ENCODE measurements at places on chromosomes 13 and 19.
A peak's percentile ranks its signal among the peaks of the same experiment; 100 is the strongest.

DNA sequence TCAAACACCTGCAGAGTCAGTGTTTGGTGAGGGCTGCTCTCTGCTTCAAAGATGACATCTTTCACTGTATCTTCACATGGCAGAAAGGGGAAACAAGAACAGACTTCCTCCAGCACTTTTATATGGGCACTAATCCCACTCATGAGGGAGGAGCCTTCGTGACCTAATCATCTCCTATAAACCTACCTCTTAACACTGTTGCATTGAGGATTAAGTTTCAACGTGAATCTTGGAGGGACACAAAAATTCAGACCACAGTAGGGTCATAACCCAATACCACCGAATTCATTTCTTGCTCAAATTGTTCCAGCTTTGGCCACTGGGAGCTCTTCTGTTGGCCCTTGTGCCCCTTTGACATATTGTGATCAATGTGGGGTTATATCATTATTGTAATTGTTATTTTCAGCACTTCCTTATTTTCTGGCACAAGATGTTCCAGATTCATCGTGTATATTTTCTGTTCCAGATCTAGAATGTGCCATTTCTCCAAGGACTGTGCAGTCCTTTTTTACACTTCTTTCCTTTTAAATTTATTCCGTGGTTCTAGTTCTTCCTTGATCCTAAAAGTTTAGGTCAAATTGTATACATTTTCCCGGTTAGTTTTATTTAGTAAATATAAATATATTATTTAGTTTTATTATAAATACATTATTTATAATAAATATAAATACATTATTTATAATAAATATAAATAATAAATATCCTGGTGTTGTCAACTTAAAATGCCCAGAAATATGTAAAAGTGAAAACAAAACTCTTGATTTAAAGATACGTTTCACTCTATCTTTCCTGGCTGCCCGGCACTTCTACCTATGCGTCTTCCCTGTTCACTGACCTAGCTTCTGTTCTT is 35.5 kb upstream of the IGFL4 start:
- no peak for DNase-seq

DNA sequence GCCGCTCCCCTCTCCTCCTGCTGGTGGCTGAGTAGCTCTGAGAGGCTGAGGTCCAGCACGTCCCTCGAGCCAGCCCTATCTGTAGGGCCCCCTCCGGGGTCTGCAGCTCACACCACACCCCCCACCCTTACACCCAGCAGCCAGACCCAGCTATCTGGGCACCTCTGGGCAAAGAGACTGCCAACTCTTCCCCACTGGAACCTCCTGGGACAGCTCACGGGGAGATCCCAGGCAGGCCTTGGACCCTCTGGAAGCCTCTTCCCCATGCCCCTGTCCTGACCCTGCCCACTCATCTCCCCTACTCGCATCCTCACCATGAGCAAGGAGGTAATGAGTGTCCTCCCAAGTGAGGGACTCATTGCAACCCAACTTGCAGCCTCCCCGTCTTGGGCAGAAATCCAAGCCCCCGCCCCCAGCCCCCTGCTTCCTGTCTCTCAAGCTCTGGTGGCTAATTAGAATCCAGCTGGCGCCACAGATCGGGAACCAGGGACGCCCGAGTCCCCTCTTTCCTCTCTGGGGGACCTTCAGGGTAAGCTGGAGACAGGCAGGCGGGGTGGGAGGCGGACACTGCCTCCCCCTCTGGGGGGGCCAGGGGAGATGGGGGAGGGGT is 22.1 kb downstream of the ADGRL1 start:
- no peak for DNase-seq

- peak; percentile 71 for DNase-seq
Measured at GRCh38 chr19:21092109-21092508, 10.1 kb downstream of the ZNF714 start.

DNA sequence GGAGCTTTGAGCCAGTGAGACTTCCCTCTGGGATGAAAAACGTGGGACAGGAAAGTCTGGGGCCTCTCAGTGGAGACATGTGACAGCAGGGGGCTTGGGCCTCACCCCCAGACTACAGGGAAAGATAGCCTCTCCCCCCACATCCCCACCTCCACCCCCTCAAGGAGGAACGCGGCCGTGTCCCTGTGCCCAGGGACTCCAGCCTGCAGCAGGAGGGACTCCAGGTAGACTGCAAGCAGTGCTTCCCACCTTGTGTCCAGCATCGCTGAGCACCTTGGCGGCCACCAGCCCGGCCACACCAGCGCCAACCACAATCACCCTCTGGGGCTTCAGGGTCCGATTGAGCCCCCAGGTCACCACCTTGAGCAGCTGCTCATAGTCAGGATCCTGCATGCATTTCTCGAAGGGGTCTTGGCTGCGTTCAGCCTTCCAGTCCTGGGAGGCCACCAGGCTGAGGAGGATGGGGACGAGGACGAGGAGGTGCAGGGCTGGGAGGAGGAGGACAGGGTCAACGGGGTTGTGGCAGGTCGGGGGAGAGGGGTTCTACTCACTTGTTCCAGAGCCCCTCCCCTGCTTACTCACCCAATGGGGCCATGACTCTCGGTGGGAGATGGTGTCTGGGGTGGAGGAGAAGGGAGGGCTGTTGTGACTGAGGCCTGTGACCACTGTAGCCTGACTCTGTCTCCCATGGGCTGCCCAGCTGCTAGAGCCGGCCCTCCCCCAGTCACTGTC is 955 bp downstream of the IL4I1 start:
- no peak for DNase-seq

- DNase-seq = no peak
Measured at GRCh38 chr19:42076380-42076944, 496 bp downstream of the ZNF574 start.

DNA sequence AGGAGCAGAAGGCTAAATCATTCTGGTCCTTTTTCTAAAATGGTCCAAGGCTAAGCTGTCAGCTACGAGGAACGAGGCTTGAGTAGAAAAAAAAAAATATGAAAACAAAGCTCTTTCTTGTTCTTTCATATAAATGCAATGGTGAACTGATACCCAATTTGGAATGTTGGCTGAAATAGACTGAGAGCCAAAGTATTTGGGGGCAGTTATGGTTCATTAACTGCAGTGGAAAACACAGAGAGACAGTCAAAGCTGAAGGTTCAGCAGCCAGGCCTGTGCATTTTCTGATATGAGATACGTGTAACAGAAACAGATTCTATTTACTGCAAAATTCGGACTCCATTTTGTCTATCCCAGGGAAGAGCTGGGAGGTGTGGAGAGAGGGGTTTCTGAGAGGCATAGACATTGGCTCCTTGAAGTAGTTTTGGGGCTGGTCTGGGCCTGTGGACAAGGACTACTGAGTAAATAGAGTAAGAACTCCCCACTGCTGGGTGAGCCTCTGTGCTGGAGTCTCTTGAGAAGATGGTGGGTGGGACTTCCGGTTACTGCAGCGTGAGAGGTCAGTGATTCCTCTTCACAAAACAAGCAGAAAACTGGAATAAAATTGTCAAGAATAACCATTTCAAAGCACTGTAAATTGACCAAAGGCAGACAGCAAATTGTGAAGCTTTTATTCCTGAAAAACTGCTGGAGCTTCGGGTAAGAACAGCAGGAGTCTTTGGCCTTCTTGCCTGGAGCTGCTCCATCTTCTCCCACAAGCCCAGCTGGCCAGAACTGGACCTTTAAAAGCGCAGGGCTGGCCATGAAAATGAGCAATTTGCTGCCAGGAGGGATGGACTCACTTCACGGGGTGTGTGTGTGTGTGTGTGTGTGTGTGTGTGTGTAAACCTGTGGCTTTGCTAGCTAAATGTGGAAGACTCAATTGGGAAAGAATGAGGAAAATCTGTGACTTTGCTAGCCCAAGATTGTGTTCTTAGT is 43.1 kb upstream of the CNMD start:
- no peak for DNase-seq

DNA sequence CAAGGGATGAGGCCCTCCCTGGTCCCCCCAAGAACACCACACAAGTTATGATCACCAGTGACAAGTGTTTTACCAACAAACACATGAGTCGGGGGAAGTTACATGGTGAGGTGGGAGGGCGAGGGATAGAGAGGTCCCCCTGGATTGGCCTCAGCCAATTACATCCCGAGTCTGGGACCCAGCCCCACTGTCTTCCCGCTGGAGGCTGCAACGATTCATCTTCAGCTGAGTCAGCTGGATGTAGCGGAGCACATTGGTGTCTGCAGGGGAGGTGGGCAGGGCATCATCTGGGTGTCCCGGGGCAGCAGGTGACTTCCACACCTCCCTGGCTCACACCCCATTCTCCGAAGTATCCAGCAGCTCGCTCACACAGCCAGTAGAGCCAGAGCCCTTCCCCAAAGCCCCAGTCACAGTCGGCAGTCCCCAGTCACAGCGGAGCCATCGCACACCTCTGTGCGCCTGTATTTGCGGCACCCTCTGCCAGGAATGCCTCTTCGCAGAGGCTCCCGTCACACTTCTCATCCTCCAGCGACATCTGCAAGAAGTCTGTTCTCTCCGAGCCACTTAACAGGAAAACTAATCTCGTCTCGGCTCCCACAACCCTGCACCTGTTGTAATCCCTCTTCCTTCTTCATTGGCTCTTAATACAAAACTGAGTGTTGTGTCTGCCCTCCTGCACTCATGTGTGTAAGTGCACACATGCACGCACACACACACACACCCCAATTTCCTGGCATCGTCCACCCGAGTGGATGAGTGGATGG is 2.0 kb downstream of the TTC9B start:
- DNase-seq = no peak

DNA sequence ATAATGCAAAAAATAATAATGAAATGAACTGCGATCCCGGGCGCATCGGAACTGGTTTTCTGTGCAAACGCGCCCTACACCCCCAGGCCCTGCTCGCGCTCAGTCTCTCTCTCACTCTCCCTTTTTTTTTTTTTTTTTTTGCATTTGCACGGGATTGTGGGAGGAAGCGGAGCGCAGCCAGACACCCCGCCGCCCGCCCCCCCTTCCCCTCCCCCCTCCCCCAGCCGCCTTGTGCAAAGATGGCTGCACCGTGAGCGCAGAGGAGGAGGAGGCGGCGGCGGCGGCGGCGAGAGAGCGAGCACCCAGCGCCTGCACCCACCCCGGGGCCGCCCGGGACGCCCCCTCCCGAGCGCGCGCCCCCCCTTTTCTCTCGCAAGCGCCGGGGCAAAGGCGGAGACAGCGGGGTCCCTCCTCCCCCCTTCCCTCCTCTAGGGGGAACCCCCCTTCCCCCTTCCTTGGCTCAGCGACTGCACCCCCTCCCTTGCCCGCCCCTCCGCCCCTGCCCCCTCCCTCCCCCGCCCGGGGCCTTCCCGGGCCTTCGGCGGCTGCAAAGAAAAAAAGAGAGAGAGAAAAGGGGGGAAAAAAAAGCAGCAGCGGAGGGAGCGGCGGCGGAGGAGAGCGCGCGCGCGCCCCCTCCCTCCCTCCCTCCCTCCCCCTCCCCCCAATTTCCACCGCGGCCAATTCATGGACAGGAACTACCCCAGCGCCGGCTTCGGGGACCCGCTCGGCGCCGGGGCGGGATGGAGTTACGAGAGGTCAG is at the start of gene PRR12:
PRR12 (plus strand) TSS at position 212 of the 760 bp plus-strand sequence; CDS start at position 685, 473 bp downstream.
- peak; percentile 81 for DNase-seq

DNA sequence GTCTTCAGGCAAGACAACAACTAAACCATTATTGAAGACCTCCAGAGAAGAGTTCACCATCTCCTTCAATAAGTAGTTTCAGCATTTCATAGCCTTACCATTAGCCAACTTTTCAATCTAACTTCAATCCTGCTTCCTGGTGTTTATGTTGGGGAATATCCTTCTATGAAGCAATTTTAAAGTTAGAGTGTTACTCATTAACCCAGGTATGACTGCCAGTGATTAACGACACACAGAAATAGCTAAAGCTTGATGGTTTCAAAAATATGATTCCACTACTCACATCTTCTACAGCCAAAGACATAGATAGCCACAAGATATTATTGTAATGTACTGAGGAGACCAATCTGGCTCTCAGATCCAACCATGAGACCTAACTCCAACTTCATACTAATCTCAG is 403.2 kb downstream of the EFNB2 start:
- no peak for DNase-seq

- DNase-seq = peak; percentile 71
Measured at GRCh38 chr13:113562085-113562749, 22.3 kb upstream of the TFDP1 start.

GRCh38 chr19:14022469-14022868 is 5.5 kb upstream of the RLN3 start:
- DNase-seq = peak; percentile 64

DNA sequence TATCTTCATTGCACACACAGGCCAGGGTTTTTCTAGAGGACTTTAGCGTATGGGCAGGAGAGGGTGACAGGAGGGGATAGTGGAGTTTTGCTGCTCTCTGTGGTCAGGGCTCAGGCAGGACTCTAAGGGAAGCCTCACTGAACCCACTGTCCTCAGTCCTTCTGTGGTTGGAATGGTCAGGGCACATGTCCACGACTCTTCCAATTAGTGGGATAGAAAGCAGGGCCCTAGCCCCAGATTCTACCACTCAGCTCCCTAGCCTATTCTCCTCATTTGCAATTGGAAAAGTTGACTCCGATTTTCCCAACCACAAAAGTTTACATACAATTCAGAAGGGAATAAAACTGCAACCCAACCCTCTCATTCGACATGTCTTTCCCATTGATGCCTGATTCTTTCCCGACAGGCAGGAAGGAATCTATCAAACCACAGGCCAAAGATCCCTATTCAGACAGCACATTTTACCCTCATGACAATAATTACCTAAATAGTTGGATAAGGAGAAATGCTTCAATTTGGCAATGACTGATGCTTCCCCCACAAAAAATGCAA is 38.2 kb downstream of the TGDS start:
- no peak for DNase-seq

Data from cardiac fibroblast (primary cell).